Midbrain (tissue), 1 donor: ENCODE measurements at places on chromosomes 6 and 20.

GRCh38 chr6:103183831-103184411 lies 1675.8 kb downstream of the HACE1 start:
- DNase-seq, result no peak

- no peak for DNase-seq
Observed at GRCh38 chr6:121522265-121522664, 86.8 kb downstream of the GJA1 start.

DNA sequence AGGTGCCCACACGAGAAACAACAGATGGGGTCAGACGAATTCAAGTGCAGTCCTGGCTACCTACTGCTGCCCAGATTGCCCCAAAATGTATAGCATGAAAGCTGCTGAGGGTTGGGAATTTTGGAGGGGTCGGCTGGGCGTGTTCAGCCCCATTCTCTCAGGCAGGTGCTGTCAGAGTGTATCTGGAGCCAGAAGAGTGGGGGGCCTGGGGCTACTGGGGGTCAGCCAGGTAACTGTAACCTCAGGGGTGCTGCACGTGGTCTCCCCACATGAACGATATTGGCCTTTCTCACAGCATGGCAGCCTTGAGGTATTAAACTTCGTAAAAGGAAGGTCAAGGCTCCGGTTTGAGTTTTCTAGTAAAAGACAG lies 14.6 kb downstream of the SYNDIG1 start:
- no peak for DNase-seq

GRCh38 chr6:139920027-139920775 lies 545.8 kb upstream of the CITED2 start:
- no peak for DNase-seq

GRCh38 chr6:81700414-81700813 lies 52.1 kb downstream of the TENT5A start:
- no peak for DNase-seq

DNA sequence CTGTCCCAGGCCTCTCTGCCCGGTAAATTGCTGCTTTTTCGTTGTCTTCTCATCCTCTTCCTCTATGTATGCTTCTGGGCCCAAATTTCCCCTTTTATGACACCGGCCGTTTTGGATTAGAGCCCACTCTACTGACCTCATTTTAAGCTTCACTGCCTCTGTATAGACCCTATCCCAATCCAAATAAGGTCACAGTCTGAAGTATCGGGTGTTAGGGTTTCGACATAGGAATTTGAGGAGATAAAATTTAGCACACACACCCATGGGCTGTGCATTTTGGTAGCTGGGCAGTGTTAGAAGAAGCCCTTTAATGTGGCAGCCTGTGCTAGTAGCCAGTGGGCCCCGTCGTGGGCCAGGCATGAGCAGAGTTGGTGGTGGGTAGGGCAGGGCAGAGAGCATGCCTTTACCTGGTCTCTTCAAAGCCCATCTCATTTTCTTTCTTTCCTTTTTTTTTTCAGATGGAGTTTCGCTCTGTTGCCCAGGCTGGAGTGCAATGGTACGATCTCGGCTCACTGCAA lies 27.9 kb upstream of the EZR start:
- no peak for DNase-seq

DNA sequence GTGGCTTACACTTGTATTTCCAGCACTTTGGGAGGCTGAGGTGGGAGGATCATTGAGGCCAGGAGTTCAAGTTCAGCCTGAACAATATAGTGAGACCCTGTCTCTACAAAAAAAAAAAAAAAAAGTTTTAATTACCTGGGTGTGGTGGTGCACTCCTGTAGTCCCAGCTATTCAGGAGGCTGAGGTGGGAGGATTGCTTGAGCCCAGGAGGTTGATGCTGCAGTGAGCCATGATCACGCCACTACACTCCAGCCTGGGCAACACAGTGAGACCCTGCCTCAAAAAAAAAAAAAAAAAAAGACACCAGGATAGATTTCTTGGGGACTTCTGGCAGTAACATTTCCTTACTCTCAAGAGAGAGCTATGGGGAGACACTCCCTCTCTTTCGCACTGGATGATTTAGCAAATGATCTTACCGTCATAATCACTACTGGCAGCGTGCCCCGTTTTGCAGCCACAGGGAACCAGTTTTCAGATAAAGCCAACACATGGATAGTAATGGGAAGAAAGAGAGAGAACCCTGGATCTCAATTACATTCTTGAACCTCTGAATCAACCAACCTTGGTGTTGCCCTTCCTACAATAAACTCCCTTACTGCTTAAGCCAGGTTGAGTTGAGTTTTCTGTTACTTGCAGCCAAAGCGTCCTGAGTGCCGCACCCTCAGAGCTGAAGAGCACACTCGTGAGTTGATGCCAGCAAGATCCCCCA lies 18.1 kb upstream of the PTPN1 start:
- DNase-seq, result no peak
